ENCODE measurements at places on chromosomes 13 and 19.

DNA sequence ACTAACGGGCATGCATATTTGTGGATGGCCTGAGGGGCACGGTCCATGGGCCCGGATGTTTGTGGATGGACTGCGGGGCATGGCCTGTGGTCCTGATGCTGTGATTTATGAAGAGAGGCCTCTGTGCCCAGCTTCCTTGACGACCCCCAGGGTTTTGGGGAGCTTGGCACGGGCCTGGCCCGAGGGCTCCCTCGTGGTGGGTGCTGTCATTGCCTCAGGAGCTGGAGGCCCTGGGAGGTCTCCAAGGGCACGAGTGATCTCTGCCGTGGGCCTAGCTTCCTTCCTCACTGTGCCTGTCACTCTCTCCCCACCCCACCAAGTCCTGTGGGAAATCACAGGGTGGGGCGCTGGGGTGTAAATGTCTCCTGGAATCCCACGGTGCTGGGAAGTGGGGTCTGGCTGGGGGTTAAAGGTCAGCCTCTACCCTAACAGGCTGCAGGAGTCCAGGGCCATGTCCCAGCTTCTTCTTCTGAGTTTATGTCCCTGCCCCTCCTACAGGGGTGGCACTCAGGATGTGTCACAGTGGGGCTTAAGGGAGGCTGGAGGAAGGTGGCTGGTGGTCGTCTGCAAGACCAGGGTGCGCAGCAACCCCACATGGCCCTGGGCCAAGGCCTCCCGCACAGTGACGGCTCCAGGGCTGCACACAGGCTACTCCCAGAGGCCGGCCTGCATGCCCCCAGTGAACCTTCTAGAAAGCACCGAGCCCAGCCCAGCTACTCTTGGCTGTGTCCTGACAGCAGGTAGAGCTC lies 27.6 kb upstream of the RANBP3 start:
- no peaks in the 10 kb centered on the region for H3K4me1 ChIP-seq
- no peak for DNase-seq
- no peak overlapping the region for H3K27ac ChIP-seq
- H3K27me3 ChIP-seq, result no peaks in the 10 kb centered on the region

DNA sequence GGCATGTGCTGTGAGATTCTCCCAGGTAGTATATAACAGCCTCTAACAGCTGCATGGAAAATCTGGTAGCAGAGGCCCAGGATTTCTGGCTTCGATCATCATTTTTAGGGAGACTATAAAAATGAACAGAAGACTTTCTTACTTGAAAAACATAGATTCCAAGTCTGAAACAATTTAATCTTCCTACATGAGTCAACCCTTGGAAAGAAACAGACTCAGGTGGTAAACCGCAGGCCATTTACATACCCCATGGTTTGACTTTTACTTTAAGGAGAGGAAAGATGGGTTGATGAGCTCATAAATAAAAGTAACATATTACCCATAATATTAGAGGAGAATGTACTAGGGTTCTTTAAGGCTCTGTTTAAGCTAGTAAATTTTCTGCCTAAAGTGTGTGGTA lies 121.6 kb downstream of the CYSLTR2 start:
- no peak for DNase-seq
- peaks cover 8% of the 10 kb centered on the region for H3K4me1 ChIP-seq
- H3K36me3 ChIP-seq, result no peaks in the 10 kb centered on the region
- no peak overlapping the region for H3K27ac ChIP-seq

GRCh38 chr13:112331675-112332074 lies 44.5 kb upstream of the SPACA7 start:
- no peak overlapping the region for H3K27ac ChIP-seq
- H3K27me3 ChIP-seq, result peaks cover 17% of the 10 kb centered on the region
- H3K4me1 ChIP-seq, result no peaks in the 10 kb centered on the region
- DNase-seq, result no peak
- no peak overlapping the region for H3K4me3 ChIP-seq

- H3K4me1 ChIP-seq, result peaks cover 14% of the 10 kb centered on the region
- no peak overlapping the region for H3K4me3 ChIP-seq
- peaks cover 17% of the 10 kb centered on the region for H3K36me3 ChIP-seq
- no peaks in the 10 kb centered on the region for H3K27me3 ChIP-seq
- peak overlapping the region; percentile 41 for H3K27ac ChIP-seq
- no peak for DNase-seq
These were observed 74.3 kb upstream of the ATP12A start for GRCh38 chr13:24605923-24606372.

DNA sequence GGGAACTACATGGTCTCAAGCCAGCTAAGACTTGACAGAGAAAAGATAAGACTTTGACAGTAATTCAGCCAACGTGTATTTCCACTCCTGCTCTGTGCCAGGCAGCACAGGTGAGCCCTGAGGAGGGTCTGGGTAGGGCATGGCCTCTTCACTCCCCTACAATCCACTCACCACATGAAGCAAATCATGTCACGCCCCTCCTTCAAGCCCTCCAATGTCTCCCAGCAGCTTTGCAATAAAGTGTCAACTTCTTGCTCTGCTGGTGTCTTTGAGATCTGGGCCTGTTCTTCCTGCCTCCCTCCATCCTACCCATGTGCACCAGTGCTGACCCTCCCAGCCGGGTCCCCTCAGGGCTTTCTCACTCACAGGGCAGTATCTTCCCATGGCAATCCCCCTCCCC lies 58.5 kb downstream of the CCDC70 start:
- DNase-seq, result no peak
- peaks cover 5% of the 10 kb centered on the region for H3K27me3 ChIP-seq
- no peak overlapping the region for H3K4me3 ChIP-seq
- peaks cover under 1% of the 10 kb centered on the region for H3K4me1 ChIP-seq
- H3K36me3 ChIP-seq, result no peaks in the 10 kb centered on the region

- no peak overlapping the region for H3K4me3 ChIP-seq
- H3K27ac ChIP-seq, result no peak overlapping the region
- H3K4me1 ChIP-seq, result peaks cover 28% of the 10 kb centered on the region
These were observed 64.6 kb downstream of the SERP2 start for GRCh38 chr13:44438234-44438579.
